ENCODE measurements at places on chromosomes 3 and 15.

- no peak for DNase-seq
Observed at GRCh38 chr3:155334914-155335723, 41.6 kb upstream of the STRIT1 start.

DNA sequence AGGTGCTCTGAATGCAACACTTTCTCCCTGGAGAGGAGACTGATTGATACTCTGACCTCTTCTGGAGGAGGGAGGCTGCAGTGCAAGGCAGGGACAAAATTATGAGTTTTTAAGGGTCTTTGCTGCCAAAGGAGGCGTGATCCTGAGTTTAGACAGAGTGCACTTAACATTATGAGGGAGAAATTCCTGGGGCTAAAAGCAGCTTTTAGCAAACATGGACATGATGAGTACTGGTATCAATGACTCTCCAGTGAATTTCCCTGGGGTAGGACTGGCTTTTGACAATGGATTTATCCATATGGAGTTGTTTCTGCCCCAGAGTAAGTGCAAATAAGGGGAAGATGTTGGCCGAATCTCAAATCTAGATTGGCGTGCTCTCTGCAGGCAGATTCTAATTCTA, 133.1 kb downstream of the THSD4 start:
- DNase-seq: no peak

GRCh38 chr3:25427563-25427941, 511 bp upstream of the RARB start:
- no peak for DNase-seq

DNA sequence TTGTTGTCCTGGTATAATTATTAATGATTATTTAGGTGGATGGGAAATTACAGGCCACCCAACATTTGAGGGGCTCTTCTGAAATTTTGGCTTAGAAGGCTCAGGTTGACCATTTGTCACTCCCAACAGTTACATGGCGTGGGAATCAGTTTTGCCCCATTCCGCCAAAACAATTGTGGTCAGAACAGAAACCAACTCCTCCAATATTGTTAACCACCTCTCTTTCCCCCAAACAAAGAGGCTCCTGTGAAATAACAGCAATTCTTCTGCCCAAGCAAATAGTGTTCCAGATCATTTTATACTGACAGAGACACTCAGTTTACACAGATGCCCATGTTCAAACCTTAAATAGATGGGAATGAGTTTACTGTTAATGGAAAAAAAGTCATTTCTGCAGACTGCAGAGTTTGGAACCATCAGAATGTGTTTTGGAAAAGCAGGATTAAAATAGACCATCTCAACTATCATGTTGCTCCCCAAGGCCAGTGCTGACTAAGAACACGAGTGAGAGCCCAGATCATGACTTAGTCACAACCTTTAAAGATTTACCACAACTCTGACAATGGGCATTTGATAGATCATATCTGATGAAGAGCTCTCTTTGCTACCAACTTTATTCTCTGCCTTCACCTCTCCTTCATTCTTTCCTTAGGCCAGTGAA, 102.1 kb downstream of the DUT start:
- DNase-seq: no peak

DNA sequence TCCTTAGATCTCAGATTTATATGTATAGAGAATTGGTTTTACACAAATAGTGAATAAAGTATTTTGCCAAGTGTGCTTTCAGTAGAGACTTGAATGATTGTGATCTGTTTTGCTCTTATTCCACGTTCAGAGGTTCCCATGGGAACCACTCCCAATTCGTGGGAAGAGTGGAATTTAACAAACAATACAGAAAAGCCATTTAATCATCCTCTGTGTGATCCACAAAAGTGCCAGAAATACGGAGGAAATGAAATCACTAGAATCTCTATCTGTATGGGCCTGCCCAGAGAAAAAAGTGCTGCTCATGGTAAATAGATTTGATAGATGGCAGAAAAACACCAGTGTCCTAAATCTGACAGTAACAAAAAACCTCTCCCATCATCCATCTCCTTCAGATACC, 56.0 kb downstream of the CNTN4 start:
- DNase-seq: no peak

- DNase-seq: no peak
Observed at GRCh38 chr3:109685084-109686079, 348.0 kb upstream of the DPPA4 start.

DNA sequence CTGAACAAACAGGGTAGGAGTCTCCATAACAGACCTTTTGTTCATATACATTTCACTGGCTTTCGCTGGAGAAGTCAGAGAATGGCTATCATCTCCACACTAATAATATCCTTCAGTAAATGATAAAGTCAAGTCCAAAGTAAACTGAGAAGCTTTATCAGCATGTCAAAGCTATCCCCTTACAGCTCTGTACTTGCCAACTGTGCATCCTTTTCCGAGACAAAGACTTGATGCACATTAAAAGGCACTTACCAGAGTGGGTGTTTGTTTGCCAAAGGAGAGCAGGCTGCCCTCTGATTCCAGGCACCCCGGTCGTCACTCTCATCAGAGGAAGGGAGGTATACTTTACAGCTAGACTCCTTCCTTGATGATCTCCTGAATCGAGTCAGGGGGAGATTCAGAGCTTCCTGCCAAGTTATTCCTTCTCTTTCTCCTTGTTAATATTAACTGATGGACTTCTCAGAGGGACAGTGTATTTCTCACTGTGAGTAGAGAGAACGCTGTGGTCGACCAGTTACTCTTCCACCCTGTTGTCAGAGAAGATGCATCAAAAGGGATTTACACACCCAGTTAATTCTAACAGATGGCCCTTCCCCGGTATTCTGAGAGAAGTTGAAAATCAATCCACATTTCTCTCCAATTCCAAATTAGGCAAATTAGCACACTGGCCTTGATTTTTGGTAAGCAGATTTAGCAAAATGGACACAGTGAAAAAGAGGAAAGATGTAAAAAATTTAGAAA, 504.7 kb upstream of the NR2F2 start:
- DNase-seq: no peak

DNA sequence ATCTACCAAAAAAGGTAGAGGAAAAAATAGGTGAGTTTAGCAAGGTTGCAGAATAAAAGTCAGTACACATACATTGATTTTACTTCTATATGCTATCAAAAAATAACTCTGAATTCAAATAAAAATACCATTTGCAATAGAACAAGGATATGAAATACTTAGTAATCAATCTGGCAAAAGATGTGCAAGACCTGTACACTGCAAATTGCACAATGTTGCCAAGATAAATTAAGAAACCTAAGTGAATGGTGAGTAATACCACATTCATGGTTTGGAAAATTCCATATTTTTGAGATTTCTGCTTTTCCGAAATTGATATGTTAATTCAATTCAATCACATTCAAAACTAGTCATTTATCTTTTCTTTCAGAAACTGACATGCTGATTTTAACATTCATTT, 464.8 kb downstream of the EPHA3 start:
- DNase-seq: no peak

DNA sequence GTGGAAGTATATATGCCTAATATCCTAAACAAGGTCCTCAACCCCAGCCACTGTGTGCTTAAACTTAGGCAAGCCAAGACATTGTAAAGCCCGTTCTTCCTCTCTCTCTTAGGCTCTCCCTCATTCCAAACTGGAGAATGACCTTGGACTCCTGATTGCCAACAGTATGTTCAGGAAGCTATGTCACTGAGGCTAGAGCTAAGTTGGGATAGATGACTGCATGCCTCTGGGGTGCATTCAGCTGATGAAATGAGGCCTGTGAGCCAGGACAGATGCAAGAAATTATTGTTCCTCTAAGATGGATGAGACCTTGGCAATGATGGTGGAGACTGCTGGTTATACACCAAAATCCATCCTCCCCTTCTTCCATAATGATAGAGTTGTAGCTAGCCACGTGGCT, 27.9 kb upstream of the TBC1D21 start:
- no peak for DNase-seq

DNA sequence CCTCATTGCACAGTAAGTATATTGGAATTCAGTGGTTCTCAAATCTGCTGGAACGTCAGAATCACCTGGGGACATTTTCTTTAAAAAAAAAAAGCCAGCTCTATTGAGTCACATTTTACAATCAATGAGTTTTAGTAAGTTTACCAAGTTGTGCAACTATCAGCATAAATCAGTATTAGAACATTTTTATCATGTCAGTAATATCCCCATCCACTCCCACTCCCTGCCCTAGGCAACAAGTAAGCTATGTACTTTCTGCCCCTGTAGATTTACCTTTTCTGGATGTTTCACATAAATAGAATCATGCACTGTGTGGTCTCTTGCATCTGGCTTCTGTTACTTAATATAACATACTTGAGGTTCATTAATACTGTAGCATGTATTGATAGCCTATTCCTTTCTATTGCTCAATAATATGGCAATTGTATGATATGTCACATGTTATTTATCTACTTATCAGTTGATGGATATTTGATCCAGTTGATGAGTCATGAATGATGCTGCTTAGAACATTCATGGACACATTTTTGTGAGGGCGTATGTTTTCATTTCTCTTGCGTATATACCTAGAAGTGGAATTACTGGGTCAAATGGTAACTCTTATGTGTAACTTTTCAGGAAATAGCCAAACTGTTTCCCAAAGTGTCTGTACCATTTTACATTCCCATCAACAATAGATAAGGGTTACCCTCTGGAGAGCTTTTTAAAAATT, 180.5 kb downstream of the THSD4 start:
- DNase-seq: no peak

GRCh38 chr3:110965976-110966375, 105.6 kb upstream of the NECTIN3 start:
- no peak for DNase-seq

DNA sequence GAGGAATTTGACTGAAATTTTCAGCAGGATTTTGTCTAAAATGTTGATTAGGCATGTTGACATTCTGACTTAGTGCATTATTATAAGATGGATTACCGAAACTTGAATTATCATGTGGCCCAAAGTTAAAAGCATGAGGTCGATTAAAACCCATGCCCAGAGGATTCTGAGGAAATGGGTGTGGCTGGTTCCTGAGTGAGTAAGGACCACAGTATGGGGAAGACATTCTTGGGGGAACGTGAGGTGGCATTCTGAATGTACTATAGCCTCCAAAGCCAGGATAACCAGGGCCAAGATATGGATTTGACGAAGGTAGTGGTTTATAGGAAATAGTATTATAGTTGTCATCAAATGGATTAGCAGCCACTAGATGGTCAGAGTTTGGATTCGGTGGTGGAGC, 38.7 kb upstream of the DNAAF4 start:
- DNase-seq: no peak

DNA sequence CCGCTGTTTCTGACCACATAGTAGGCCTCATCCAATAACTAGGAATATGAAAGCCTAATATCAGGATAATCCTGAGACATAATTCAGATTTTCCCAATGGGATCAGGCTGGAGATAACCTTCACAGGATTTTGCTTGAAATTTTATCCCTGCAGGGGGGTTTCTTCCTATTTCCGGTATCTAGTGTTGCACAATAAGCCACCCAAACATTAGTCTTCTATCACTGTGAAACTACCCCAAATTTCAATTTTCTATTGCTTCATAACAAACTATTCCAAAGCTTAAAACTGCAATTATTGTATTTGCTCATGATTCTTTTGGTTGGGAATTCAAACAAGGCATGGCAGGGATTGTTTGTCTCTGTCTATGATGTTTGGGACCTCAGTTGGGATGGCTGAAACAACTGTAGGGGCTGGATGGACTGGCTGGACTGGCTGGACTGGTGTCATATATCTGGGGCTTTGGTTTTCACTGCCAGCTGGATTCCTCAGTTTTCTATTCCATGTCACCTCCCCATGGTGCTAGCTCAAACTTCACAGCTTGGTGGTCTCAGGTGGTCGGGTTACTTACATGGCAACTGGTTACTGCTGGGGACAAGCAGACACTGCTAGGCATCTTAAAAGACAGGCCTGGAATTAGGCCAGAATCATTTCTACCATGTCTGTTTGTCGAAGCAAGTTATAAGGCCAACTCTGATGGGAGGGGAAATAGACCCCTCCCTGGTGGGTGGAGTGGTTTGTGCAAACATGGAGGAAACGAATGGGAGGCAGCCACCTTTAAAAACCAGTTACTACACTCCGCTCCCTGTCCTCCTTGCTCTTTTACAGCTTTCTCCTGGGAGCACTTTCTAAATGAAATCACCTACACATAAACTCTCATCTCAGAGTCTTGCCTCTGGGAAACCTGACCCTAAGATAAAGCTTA, 88.2 kb upstream of the STT3B start:
- DNase-seq: no peak

GRCh38 chr3:49500732-49501609, 30.9 kb downstream of the DAG1 start:
- DNase-seq: no peak

- DNase-seq: no peak
Observed at GRCh38 chr3:5055357-5056110, 66.6 kb upstream of the ARL8B start.

DNA sequence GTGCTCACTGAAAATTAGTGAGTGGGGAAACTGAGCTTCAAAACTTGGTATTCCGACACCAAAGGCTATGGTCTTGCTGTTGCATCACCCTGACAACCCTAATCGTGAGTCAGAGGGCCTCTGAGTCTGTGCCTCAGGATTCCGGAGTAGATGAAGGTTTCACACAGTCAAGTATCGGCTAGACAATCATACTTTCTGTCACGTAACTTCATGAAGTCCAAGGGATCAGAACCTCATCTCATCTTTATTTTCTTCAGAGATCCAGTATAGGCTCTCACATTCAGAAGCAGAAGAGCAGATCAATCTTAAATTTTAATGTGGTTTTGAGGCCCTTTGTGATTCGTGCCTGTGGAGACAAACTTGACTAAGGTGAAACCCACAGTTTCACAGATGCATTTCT, 26.1 kb upstream of the NECTIN3 start:
- no peak for DNase-seq

GRCh38 chr3:194379231-194379630, 9.7 kb upstream of the LRRC15 start:
- no peak for DNase-seq

DNA sequence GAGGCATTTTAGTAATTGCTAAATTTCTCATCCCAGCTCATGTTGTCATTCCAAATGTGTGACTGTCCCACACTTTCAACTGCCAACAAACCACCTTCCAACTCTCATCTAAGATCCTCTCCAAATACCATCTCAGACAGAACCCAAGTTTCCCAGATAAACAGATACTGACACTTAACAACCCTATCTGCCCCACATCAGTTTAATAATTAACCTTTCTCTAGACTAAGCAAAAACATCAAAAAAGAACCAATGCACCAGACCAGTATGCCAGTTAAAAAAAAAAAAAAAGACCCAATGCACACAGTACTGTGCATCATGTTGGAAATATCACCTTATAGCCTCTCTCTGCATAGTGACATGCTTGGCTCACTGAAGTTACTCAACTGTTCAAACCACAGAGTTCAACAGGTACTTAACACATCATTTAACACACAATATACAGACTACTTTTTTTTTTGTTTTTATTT, 5.5 kb downstream of the SFMBT1 start:
- DNase-seq: no peak

- DNase-seq: no peak
Observed at GRCh38 chr3:55554634-55555425, 67.7 kb upstream of the WNT5A start.

All from stimulated activated CD8-positive, alpha-beta memory T cell treated with anti-CD3 and anti-CD28 coated beads, Interleukin-7, amount 100 ng/mL, for 1 hour (primary cell).